ENCODE measurements at places on chromosomes 13 and 19.

- no peak for DNase-seq
Observed at GRCh38 chr13:41694545-41695301, 237.4 kb downstream of the RGCC start.

GRCh38 chr19:43439032-43439708, 24.5 kb downstream of the TEX101 start:
- DNase-seq, result no peak

GRCh38 chr19:38656171-38656981, 8.9 kb downstream of the ACTN4 start:
- peak; percentile 76 for DNase-seq

- DNase-seq, result no peak
Observed at GRCh38 chr13:39874331-39875053, 219.0 kb downstream of the COG6 start.

DNA sequence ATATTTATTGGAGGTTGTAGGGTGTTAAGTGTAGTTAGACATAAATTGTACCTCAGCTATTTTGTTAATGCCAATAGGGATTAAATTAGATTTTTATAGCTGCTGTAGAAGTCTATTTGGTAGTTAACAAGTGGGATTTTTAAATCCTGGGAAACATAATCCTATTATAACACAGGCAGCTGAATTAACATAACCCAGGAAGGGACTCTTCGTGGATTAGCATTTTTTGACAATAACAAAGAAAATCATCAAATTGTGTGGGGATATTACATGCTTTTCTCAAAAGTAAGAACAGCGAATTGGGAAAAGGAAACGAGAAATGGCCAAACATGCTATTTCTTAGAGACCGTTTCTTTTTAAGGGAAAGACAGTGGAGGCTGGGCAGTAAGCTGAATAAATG, 172.8 kb downstream of the ZIC5 start:
- DNase-seq, result no peak

- DNase-seq, result no peak
Observed at GRCh38 chr19:2040647-2041432, 10.2 kb downstream of the MKNK2 start.

DNA sequence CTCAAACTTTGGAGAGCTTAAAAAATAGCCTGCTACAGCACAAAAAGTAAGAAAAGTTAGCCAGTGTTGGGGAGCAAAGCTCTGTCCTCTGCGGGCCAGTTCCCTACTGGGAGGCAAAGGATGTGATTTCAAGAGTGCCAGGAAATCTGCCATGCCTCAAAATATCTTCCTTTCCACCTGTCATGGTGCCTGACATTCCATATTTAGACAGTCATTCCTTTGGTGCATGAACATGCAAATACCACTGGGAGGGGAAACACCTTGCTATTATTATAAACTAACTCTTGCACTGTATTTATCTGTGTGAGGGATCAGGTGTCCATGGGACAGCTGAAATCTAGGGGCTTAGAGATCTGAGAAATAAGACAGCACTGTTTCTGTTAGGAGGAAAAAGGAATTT, 10.3 kb downstream of the FREM2 start:
- no peak for DNase-seq

DNA sequence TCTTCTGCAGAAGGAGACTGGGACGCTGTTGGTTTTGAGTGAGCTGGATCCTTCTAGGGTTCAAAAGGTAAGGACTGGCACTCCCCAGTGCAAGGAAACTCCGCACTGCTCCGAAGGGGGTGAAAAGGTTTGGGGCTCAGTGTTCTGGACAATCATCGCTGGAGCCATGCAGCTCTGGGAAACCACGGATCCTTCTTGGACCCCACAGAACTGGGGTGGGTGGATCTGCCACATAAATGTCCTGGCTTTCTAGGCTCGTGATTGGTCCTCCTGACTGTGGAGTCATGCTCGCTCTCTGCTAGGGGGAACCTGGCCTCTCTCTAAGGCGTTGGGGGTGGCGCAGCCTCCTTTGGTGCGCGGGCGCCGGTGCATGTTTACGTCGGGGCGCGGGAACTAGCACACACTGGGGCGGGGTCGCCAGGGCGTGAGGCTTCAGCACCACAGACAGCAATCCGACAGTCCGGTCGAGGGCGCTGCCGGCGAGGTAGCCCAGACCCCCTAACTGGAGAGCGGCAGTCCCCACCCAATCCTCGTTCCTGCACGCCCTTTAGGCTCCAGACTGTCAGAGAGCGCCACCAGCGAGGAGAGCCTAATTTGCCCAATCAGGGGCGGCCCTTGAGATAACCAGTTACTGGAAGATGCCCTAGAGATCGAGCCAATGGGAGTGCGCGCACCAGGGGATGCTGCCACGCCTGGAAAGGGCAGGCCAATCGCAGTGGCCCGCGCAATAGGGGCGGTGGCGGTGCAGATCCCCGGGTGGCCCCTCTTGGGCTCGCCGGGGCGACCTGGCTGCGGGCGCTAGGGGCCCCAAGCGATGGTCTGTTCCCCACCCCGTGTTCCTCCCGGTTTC, 913 bp upstream of the ELAVL3 start:
- DNase-seq, result peak; percentile 73

DNA sequence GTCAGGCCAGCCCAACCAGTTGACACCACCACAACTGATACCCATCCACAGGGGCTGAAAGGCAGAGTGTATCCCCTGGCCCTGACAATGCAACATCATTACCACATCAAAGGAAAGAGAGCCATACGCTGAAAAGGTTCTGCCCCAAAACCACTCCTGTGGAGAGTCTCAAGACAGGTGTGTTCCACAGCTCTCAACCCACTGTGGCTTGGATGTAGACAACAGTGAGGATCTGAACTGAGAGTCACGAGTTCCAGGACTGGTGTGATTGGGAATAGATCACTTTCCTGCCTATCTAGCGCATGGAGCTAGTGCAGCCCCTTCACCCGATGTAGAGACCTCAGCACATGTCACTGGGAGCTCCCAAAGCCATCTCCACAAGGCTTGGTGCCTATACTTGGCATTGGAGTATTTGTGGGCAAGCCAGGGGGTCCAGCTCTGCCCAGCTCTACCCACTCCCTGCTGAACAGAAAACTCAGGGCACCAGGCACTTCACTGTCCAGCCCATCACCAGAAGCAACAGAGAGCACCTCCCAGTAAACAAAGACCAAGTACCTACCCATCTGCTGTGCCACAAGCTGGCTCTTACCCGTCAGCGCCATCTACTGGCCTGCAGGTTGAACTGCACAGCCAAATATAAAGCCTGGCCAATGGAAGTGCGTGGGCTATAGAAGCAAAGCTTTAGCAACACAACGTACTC, 579.5 kb downstream of the UQCRFS1 start:
- peak; percentile 51 for DNase-seq

DNA sequence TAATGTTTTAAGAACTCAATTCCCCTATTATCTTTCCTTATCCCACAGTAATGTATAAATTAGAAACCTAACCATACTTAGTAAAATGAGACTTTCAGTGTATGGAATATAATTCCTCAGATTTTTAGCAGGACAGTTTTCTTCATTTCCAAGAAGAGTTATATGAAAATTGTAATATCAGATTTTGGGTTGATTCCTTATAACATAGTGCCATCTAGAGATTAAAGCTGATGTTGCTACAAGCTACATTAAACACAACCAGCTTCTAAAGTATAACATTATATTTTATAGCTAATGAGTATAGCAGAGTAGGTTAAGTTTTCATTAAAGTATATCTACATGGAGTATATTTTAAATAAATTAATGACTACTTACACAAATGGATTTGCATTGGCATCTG, 99.7 kb upstream of the MIR17HG start:
- no peak for DNase-seq

DNA sequence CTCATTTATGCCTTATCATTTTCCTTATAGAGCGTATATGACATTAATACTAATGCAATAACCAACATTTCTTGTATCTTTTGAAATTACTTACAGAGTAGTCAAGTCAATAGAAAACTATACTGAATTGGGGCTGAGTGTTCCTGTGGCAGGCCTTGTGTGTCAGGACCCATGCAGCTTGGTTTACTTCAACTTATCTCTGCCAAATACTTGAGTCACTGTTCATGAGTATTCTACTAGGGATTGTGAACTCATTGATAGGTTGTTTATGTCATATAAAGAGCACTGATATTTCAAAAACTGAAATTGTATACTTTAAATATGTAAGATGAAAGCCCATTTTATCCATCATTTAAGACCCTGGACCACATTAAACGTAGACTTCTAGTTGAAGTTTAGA, 688.6 kb upstream of the SLITRK1 start:
- no peak for DNase-seq

DNA sequence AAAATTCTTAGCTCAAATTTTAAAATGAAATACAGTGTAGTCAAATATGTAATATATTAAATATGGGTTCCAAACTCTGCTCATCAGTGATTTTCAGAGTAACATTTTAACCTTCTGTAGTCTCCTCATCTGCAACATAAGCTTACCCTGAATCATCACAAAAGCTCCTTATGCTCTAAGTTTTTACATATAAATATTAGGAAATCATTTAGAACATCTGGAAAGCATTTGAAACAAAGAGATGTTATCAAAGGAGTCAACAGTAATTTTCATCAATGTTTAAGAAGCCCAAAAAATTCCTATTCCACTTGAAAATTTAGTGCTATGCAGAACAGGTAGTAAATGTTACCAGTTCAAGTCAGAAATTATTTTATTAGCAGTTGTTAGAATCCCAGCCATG, 224.7 kb downstream of the DCT start:
- no peak for DNase-seq

GRCh38 chr19:44647144-44647543, 3.4 kb downstream of the PVR start:
- no peak for DNase-seq

DNA sequence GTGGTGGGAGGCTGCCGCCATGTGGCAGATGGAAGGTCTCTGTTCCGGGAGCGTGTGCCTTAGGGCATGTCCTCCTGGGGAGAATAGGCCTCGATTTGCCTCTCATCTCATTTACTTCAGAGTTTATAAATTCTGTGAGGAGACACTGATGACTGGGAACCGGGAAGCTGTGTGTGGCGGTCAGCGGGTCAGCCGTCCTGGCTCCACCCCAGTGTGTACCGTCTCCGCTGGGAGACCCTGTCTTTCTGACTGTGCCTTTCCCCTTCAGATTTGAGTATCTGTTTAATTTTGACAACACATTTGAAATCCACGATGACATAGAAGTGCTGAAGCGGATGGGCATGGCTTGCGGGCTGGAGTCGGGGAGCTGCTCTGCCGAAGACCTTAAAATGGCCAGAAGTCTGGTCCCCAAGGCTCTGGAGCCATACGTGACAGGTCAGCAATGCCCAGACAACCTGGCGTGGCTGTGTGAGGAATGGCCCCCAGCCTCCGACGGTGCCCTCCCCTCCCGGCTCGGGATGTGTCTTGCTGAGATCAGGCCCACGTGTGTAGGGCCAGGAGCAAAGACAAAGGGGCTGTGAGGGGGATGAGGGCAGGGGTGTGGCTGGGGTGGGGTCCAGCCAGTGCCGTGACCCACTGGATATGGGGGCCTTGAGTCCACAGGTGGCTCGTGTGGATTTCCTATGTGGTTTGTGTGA, 21.6 kb downstream of the ATP4B start:
- DNase-seq, result no peak

DNA sequence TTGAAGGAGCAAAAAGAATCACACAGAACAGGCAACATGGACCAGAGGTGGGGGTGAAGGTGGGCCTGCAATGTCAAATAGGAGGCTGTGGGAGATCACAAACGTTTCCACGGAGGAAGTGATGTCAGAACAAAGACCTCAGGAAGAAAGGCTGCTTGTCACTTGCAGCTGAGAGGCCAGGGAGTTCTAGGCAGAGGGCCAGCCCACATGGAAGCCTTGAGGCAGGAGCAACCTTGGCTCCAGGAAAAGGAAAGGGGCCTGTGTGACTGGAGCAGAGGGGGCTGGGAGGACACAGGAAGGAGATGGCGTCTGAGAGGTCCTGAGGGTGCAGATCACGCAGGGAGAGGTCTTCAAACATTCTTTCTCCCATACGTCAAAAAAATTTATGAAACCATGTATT, 16.3 kb downstream of the ZNF160 start:
- DNase-seq, result no peak

DNA sequence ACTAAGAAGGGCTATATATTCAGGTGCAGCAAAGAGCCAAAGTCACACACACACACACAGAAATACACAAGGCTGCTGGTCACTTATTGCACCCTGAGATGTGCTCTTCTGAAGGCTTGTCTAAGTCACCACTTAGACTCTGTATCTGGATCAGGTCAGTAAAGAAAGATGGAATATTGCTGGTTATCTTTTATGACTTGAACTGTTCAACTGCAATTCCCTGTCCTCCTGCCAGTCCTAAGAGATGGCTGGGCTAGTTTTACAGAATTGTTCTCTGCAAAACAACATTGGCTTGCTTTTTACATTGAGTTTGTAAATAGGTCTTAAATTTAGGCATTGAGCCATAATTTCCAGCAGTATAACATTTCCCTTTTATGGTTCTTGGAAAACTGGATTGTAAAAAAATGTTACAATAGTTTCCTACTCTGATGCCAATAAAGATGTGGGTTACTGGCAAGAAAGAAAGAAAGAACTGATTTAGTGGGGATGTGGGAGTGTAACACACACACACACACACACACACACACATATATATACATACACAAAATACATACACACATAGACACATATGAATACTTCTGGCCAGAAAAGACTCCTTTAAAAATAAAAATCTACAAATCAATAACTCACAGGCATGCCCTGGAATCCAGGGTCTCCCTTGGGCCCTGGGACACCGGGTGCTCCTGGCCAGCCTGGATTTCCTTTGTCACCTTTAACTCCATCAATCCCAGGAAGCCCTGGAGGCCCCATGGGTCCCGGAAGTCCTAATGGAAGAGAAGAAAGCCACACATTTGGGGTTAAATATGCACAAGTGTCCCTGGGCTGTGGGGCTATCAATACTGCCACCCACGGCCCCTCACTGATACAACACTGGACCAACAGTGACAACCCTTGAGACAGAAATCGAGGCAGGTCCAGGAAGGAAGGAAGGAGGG, 137.7 kb downstream of the COL4A1 start:
- no peak for DNase-seq

GRCh38 chr19:46493236-46494145, 2.2 kb downstream of the PNMA8B start:
- peak; percentile 11 for DNase-seq

- DNase-seq, result no peak
Observed at GRCh38 chr13:61756031-61756430, 340.4 kb upstream of the PCDH20 start.

DNA sequence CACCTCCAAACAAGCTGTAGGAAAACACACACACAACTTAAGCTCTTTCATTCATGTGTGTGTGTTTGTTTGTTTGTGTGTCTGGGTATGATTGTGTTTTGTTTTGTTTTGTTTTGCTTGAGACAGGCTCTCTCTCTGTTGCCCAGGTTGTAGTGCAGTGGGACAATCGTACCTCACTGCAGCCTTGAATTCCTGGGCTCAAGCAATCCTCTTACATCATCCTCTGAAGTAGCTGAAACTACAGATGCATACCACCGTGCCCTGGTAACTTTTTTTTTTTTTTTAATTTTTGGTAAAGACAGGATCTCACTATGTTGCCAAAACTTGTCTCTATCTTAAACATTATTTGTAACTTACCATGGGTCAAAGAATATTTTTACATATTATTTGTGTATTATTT, 431.7 kb downstream of the SLITRK1 start:
- DNase-seq, result no peak

GRCh38 chr13:100521851-100522617, 66.6 kb downstream of the GGACT start:
- no peak for DNase-seq

GRCh38 chr13:65036999-65037398, 2193.1 kb downstream of the PCDH9 start:
- no peak for DNase-seq

All from HL-60 (cell line).